ENCODE measurements at places on chromosomes 2 and 18.

- DNase-seq = no peak
These were observed 307.4 kb upstream of the VWC2L start for GRCh38 chr2:214103276-214104001.

- DNase-seq = no peak
These were observed 196.6 kb downstream of the FHOD3 start for GRCh38 chr18:36494160-36494437.

- DNase-seq = no peak
These were observed 687.8 kb upstream of the DDX18 start for GRCh38 chr2:117126656-117127055.

DNA sequence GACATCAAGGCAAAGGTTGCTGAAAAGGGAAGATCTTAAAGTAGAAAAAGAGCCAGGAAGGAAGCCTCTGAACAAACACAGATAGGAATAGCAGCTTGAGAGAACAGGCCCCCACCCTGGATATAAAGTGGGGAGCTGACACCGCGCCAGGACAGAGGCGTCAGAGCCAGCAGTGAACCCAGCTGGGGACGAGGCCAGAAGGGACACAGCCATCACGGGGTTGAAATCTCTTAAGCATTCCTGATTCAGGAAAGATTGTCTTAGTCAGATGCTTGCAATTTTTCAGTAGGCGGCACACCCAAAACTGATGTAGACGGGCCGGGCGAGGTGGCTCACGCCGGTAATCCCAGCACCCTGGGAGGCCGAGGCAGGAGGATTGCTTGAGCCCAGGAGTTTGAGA, 93.8 kb upstream of the PHLPP1 start:
- DNase-seq = no peak

DNA sequence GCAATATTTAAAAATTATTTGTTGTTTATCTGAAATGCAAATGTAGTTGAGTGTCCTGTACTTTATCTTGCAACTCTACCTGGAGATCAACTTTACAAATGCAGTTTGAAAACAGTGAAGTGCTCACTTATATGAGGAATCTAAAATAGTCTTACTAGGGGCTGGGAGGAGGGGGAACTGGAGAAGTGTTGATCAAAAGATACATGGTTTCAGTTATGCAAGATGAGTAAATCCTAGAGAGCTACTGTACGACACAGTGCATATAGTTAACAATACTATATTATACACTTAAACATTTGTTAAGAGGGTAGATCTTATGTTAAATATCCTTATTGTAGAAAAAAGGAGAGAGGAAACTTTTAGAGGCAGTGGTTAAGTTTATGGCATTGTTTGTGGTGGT, 241.9 kb downstream of the BCL11A start:
- no peak for DNase-seq

GRCh38 chr2:203811491-203812221, 55.9 kb upstream of the CTLA4 start:
- no peak for DNase-seq

DNA sequence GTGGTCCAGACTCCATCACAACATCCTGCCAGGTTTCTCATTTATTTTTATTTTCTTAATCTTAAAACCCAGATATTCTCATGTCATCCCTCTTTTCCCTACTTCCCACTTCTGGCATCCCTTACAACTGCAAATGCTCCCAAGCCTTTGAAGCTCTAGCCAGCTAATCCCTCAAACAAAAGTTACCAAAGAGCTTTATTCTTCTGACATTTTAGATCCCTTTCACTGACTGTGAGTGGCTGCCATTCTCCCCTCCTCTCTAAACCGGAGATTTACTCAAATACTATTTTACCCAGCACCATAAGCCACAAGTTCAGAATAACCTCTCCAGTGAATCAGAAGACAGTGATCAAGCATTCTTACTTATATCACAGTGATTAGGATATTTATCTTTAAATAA, 569.0 kb upstream of the SYT4 start:
- DNase-seq = no peak

- DNase-seq = no peak
These were observed 404.3 kb downstream of the BCL11A start for GRCh38 chr2:60149176-60149575.

GRCh38 chr2:237483018-237483731, 3.9 kb upstream of the MLPH start:
- DNase-seq = no peak

GRCh38 chr2:24745825-24746224, 47.4 kb downstream of the PTRHD1 start:
- DNase-seq = no peak

- DNase-seq = no peak
These were observed 198.0 kb downstream of the ALK start for GRCh38 chr2:29723255-29724001.

- no peak for DNase-seq
These were observed 72.1 kb downstream of the GLI2 start for GRCh38 chr2:120807751-120808150.

- DNase-seq = no peak
These were observed 115.3 kb upstream of the FZD5 start for GRCh38 chr2:207885010-207885409.

DNA sequence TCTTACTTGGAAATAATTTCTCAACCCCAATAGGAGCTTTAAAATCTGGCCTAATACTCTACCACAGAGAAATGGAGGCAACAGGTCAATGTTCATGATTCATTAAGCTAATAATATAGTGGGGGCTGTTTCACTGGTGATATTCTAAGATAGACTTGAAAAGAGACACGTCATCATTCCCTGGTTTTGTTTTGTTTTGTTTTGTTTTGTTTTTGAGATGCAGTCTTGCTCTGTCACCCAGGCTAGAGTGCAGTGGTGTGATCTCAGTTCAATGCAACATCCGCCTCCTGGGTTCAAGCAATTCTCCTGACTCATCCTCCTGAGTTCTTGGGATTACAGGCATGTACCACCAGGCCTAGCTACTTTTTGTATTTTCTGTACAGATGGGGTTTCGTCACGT, 37.5 kb upstream of the SOS1 start:
- DNase-seq = no peak

GRCh38 chr2:161230959-161231358, 70.7 kb downstream of the TANK start:
- no peak for DNase-seq

- DNase-seq = no peak
These were observed 166.6 kb downstream of the ACTR3 start for GRCh38 chr2:114056294-114057143.

DNA sequence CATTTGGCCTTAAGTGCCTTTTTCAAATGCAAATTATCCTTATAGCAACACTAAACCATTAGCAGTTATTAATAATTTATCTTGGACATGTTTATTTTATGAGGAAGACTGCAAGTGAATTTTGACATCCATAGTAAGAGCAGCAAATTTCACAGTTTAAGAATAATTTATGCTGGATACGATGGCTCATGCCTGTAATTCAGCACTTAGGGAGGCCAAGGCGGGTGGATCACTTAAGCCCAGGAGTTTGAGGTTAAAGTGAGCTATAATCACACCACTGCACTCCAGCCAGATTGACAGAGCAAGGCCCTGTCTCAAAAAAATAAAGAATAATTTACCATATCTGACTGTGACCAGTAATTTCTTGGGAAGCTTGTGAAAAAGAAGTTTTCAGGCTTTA, 286.2 kb downstream of the TMX3 start:
- DNase-seq = no peak

DNA sequence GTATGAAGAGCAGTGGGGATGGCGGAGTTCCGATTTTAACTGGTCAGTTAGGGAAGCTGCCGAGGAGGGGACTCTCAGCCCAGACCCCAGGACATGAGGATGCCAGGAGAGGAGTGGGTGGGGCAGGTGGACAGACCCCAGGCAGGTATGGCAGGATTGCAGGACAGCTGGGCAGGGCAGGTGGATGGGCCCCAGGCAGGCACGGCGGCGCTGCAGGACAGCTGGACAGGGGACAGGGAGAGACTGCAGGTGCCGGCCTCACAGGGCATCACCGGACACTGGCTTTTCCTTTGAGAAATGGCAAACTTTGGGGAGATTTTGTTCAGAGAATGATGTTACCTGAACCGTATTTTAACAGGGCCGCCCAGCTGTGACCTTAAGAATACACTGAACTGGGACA, 127.7 kb downstream of the SNTG2 start:
- no peak for DNase-seq

- no peak for DNase-seq
These were observed 97.8 kb upstream of the HDAC4 start for GRCh38 chr2:239498576-239498975.

DNA sequence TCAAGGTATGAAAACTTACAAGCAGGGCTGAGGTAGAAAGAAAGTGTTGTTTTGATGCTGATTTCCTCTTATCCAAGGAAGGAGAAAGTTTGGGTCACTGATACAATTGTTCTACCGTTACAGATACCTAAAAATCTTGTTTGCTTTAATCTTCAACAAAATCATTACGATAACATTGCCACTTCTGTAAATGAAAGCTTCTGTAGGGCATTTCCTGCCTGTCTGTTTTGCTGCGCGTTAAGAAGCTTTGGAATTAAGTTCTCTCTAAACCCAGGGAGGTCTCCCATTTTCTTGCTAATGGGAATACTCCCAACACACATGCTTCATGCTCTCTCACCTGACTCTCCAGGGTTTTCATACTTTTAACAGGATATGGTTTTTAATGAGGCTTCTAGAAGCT, 258.5 kb downstream of the PTGR3 start:
- DNase-seq = no peak

- no peak for DNase-seq
These were observed 10.0 kb upstream of the RHOB start for GRCh38 chr2:20436716-20437470.

- DNase-seq = no peak
These were observed 454.5 kb downstream of the FBXO15 start for GRCh38 chr18:73693091-73693490.

GRCh38 chr2:127320586-127321275, 26.8 kb upstream of the ERCC3 start:
- no peak for DNase-seq
